ENCODE measurements at places on chromosomes 1 and 21.

GRCh38 chr1:20178634-20179370 lies 7.1 kb upstream of the UBXN10 start:
- DNase-seq, result no peak

GRCh38 chr1:67564193-67564592 lies 120.8 kb upstream of the GADD45A start:
- no peak for DNase-seq

- no peak for DNase-seq
Observed at GRCh38 chr1:11330411-11330810, 57.4 kb downstream of the UBIAD1 start.

GRCh38 chr1:86233403-86233802 lies 76.8 kb upstream of the COL24A1 start:
- DNase-seq, result no peak

DNA sequence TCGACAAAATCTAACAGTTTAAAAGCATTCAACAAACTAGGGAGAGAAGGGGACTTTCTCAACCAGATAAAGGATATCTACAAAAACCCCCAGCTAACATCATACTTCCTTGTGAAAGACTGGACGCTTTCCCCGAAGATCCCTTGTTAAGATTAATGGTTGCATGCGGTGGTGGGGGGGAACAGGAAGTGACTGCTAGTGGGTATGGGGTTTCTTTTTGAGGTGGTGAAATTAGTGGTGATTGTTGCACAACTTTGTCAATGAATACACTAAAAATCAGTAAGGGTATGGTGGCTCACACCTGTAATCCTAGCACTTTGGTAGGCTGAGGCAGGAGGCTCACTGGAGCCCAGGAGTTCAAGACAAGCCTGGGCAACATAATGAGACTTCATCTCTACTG lies 26.9 kb upstream of the EYA3 start:
- peak; percentile 36 for DNase-seq

GRCh38 chr1:41450747-41451285 lies 33.7 kb downstream of the EDN2 start:
- no peak for DNase-seq

DNA sequence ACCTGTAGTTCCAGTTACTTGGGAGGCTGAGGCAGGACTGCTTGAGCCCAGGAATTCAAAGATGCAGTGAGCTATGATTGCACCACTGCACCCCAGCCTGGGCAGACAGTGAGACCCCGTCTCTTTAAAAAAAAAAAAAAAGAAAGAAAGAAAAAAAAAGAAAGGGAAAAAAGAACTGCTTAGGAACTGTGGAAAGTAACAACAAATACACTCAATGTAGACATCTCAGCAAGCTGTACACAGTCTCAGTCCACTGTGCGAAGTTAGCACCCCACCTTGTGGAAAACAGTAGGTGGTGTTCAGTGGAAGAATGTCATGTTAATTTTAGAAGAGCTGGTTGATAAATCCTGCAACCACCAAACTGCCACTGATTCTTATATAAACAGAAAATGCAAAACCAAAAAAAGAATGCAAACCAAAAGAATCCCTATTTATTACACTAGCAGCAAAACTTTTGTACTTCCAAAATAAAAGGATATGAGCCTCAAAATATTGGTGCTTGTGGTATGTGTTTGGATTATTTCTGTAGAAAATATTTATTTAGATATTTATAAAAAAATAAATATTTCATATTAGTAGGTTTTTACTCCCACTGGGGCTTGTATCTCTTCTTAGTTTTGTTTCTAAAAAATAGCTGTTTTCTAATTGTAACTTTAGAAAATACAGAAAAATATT lies 31.1 kb downstream of the ALG14 start:
- peak; percentile 27 for DNase-seq

DNA sequence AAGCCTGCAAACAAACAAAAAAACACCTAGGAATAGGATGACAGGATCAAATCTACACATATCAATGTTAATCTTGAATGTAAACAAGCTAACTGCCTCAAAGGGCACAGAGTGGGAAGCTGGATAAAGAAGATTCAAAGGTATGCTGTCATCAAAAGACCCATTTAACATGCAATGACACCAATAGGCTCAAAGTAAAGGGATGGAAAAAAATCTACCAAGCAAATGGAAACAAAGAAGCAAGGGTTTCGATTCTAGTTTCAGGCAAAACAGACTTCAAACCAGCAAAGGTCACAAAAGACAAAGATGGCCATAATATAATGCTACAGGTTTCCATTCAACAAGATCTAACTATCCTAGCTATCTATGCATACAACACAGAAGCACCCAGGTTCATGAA lies 16.2 kb upstream of the OR2T10 start:
- no peak for DNase-seq

GRCh38 chr1:29355375-29355774 lies 119.1 kb downstream of the PTPRU start:
- no peak for DNase-seq

GRCh38 chr1:228166170-228166936 lies 749 bp downstream of the IBA57 start:
- DNase-seq, result peak; percentile 64

DNA sequence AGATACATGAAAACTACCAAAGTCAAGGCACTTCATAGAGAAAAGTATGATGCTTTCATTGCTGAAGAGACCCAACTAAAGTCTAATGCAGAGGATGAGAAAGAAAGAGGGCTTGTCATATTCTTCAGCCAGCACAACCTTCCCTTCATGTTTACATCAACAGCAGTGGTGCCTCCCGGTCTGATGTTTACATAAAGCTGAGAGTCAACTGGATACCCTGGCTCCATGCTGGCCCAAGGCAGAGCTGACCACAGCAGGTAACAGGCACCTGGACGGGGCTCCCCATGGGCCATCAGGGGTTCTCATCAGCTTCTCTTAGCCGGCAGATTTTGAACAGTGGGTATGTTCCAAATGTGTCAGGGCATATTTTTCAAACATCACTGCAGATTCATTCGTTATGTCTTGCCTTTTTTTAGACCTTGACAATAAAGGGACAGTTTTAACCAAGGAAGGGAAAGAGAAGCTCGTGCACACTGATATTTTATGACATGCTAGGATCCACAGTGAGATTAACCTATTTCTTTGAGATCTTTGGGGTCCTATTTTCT lies 117.1 kb downstream of the NRIP1 start:
- no peak for DNase-seq

DNA sequence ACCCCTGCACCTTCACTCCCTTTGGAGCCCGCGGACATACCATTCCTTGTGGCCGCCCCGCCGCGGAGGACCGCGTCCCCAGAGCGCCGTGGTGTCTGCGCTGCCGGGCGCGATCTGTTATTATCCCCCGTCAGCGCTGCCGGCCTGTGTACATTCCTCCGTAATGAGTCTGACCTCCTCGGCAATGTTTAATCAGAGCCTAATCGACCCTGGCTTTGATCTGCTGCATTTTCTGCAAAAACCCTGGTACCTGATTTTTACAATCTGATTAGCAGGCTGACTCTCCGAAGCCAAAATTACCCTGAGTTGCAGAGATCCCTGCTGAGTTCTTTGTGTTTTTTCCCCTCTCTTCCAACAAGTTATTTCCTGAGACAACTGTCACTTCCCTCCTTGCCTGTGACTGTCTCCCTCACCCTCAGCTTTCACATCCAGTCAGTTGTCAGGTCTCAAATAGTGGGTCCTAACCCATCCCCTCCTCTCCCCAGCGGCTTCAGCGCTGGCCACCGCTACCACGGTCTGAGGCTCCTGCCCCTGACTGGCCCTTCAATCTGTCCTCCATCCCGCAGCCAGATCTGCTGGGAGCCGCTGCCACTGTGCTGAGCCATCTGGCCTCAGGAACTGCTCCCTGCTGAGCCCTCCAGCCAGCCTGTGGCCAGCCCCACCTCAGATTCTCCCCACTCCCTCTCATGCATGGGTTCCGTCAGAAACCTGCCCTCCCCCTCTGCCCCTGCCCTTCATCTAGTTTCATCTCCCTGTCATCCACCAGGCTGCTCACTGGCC lies 53.5 kb downstream of the GLIS1 start:
- peak; percentile 12 for DNase-seq

DNA sequence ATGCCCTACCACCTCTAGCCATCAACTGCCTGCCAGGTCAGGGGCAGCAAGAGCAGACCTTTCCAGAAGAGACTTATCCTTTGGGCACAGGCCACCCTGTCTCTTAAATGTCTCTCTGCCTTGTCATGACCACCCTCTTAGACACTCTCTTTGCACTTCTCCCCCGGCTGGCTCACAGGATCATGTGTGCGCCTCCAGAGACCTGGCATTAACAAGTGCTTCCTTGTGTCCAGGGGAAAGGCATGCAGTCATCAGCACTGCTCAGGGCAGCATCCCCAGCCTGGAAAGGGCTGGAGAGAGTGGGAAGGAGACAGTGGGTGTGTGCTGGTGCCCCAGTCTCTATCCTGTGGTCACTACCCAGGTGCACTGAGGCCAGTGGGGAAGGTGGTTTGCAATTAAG lies 85.2 kb upstream of the TLR5 start:
- no peak for DNase-seq

DNA sequence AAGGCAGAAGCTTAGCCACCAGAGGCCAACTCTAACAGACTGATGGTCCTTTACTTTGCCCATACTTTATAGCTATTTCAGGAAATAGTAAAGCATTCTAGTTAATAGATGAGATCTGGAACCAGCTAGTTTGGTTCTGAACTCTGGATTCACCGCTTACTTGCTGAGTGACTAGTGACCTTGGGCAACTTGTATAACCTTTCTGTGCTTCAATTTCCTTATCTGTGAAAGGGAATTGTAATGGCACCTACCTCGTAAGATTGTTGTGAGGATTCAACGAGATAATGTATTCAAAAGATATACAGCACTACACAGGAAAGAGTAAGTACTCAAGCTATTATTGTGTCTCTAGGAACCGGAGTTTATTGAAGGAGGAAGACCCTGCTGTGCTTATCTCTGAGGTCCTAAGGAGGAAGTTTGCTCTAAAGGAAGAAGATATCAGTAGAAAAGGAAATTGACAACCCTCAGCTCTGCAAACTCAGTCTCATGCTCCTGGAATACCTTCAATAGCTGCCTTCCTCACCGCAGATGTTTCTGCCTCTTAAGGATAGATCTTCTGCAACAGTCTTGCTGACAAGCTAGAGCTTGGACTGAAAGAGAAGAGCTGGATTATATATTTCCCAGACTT lies 11.9 kb downstream of the MTFR1L start:
- no peak for DNase-seq

DNA sequence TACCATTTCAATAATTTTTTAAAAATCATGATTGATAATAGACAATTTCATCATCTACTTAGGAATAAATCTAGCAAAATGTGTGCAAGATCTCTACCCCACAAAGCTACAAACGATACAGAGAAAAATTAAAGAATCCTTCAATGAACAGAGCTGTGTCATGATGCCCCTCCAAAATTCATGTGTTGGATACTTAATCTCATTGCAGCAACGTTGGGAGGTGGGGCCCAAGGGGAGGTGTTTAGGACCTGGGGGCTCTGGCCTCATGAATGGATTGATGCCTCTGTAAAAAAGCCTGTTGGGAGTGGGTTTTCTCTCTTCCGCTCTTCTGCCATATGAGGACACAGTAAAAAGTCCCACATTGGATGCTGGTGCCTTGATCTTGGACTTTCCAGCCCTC lies 54.9 kb downstream of the PRSS38 start:
- no peak for DNase-seq

DNA sequence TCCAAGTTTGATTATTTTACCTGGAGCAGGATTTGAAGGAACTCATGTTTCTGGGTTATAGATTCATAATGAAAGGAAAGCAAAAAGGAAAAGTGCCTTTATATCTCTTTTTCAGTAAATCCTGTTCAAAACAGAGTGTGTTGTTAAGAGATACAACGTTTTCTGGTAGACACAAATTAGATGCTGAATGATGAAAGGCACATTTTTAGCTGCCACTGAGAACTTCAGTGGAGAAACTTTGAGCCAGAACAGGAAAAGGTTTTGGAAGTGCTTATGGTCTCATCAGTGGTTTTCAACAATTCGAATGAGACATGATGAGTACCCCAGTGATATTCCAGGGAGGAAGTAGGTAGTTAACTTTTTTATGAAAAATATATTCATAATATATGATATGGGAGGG lies 338.0 kb upstream of the C1orf87 start:
- DNase-seq, result no peak

DNA sequence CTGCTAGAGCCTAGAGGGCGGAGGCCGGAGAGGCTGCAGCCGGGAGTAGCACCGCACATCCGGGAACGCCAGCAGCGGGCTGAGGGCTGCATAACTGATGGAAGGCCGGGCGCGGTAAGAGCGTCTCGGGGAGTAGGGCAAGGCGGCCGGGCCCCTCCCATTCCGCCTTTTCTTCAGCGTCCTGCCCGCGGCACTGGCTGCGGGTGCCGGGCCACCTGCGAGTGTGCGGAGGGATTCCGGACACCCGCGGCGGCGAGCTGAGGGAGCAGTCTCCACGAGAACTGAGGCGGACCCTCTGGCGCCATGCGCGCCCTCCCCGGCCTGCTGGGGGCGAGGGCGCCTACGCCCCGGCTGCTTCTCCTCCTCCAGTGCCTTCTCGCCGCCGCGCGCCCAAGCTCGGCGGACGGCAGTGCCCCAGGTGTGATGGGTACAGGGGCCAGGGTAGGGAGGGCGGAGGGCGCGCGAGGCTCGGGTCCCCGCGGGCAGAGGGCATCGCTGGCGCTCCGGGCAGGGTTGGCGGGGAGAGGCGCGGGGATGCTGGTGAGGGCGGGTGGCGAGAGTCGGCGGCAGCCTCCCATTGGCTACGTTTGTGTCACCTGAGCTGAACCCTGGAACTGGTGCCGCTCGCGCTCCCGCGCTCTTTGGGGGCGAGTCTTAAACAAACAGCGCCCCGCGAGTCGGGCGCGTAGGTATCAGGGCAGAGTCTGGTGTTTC lies 334.4 kb downstream of the SRGAP2C start:
- DNase-seq, result peak; percentile 21

DNA sequence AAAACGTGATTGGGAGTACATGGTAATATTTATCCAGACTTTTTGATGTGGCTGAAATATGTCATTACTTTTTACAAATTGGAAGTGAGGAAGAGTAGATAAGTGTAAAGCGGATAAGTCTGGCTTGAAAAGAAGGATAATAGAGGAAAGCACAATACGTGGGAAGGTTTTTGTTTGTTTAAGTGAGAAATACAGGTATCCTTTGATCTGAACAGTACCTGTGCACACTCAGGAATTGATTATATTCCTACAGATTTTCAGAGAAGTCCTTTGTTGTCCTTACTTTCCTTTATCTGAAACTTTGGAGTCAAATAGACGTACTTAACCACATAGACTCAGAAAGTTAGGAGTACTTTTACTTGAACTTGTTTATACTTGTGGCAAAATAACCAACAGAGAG lies 20.2 kb downstream of the CCDC18 start:
- no peak for DNase-seq

GRCh38 chr1:2382621-2383361 lies 8.6 kb downstream of the MORN1 start:
- DNase-seq, result peak; percentile 48

GRCh38 chr1:19315378-19316198 lies 3.5 kb downstream of the SLC66A1 start:
- DNase-seq, result no peak

DNA sequence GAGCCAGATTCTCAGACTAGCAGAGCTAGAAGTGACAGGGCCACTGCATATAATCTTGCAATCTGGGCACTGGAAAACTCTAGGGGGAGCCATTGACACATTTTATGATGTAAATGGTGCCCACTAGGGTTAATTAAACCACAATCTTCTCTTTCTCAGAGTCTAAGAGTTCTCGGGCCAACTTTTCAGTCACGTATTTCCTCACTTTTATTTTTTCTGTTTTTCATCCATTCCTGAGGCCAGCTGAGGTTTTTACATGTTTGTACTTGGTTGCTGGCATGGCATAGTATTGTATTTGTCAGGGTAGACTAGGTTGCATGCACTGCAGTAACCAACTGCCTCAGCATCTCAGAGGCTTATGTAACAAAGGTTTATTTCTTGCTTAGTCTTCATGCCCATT lies 138.2 kb downstream of the ZNF326 start:
- peak; percentile 38 for DNase-seq

- DNase-seq, result no peak
Observed at GRCh38 chr1:64368344-64368743, 101.6 kb upstream of the CACHD1 start.

Data from trophoblast cell (in vitro differentiated cells and primary cell).